Central memory CD8-positive, alpha-beta T cell (primary cell): ENCODE measurements at places on chromosomes 5 and 9.

DNA sequence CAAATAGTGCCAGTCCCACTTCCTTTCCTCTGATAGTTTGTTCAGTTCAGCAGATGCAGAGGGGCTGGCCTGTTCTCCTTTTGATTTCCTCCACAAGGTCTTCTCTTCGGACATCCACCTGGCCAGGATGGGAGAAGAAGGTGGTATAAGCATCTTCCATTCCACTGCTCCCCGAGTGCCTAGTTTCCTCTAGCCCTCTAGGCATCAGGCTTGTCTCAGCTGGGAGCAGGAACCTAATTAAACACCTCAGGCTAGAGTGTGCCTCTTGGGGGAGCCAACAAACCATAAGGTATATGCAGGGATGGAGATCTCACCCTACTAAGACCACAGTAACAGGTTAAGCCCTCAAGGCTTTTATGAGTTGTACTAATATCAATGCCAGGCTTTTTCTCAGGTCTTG lies 835 bp upstream of the DND1 start:
- H3K36me3 ChIP-seq = peaks cover 34% of the 10 kb centered on the region
- no peaks in the 10 kb centered on the region for H3K4me1 ChIP-seq
- no peak overlapping the region for H3K27ac ChIP-seq
- DNase-seq = no peak

GRCh38 chr5:138096363-138096762 lies 12.5 kb downstream of the WNT8A start:
- no peak overlapping the region for H3K4me3 ChIP-seq
- no peaks in the 10 kb centered on the region for H3K4me1 ChIP-seq

GRCh38 chr9:32350682-32351081 lies 33.8 kb upstream of the ACO1 start:
- H3K27me3 ChIP-seq = no peaks in the 10 kb centered on the region
- no peak overlapping the region for H3K4me3 ChIP-seq
- no peaks in the 10 kb centered on the region for H3K4me1 ChIP-seq
- H3K27ac ChIP-seq = no peak overlapping the region
- no peaks in the 10 kb centered on the region for H3K36me3 ChIP-seq
- DNase-seq = no peak

DNA sequence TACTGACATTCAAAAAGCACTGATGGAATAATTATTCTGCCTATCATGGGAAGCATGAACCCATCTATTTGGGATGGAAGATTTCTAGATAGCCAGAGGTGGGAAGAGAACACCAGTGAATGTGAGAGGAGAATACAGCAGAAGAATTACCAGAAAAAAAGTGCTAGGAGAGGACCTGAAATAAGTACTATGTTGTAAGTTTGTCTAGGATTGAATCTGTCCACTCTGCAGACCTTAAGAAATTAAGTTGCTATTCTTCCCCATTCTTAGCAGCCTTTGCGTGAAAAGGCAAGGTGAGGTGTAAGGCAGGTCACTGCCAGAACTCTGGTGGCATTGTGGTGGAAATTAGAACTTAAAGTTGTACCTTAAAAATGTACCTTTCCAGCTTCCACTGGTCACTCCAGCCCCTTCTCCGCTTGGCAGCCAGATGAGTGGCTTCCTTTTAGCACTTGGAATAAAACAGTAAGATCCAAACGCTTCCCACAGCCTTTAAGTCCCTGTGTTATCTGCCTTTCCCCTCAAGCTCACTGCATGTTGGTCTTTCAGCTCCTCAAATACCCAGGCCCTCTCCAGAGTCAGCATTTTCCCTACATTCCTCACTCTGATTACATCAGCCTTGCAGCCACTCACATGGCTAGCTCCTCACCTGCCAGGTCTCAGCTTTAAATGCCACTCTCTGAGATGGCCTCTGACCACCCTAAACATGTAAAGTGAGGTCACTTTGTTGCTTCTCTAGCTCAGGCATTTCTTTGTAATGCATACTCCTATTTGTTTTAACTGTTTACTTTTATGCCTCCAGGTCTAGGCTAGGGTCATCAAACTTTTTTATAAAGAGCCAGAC lies 253.0 kb downstream of the EPB41L4A start:
- no peaks in the 10 kb centered on the region for H3K27me3 ChIP-seq
- peaks cover 43% of the 10 kb centered on the region for H3K36me3 ChIP-seq
- no peak overlapping the region for H3K27ac ChIP-seq
- DNase-seq = no peak

DNA sequence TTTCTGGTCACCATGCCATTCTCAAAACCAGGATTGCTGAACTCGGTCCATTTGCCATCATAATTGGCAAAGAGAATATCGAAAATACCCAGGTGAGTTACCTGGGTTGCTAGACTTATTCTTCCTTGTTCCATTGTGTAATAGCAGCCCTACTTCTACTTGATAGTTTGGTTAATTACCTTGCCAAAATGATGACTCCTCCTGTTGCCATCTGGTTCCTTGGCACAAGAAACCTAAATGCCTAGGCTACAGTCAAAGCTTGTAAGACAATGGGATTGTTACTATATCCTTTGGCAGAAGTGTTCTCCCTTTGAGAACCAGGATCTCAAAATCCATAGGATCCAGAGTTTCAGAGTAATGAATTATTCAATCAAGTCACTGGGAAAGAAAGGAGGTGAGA lies 373.2 kb upstream of the ACTBL2 start:
- H3K4me1 ChIP-seq = no peaks in the 10 kb centered on the region
- H3K4me3 ChIP-seq = no peak overlapping the region
- no peak for DNase-seq
- no peak overlapping the region for H3K27ac ChIP-seq
- H3K27me3 ChIP-seq = no peaks in the 10 kb centered on the region
- no peaks in the 10 kb centered on the region for H3K36me3 ChIP-seq

DNA sequence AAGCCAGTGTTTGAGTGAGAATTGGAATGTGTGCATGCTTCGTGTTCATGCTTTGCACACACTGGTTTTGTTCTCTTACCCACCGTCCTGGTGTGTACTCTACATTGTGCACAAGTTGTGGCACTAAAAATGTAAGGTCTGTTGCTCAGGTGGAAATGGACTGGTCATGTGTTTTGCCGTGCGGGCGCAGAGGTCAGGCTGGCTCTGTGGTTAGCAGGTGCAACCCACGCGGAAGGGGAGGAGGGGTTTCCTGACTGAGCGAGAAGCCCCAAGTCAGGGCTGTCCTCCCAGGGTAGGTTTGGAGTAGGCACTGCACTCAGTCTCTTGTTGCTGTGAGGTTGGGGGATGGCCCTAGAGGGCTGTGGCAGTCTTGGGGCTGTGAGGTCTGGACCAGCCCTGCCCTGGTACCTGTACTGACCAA lies 86.6 kb downstream of the EHMT1 start:
- peaks cover 58% of the 10 kb centered on the region for H3K4me1 ChIP-seq
- no peaks in the 10 kb centered on the region for H3K36me3 ChIP-seq
- peak overlapping the region; percentile 68 for H3K4me3 ChIP-seq
- H3K27ac ChIP-seq = peak overlapping the region; percentile 67
- no peaks in the 10 kb centered on the region for H3K27me3 ChIP-seq
- DNase-seq = no peak

GRCh38 chr5:160221082-160221481 lies 8.2 kb upstream of the FABP6 start:
- H3K4me1 ChIP-seq = no peaks in the 10 kb centered on the region
- peaks cover 21% of the 10 kb centered on the region for H3K27me3 ChIP-seq
- no peak for DNase-seq

- no peak for DNase-seq
- H3K27ac ChIP-seq = no peak overlapping the region
- no peaks in the 10 kb centered on the region for H3K27me3 ChIP-seq
- peaks cover 8% of the 10 kb centered on the region for H3K4me1 ChIP-seq
Measured at GRCh38 chr5:149374303-149374702, 4.8 kb downstream of the IL17B start.

DNA sequence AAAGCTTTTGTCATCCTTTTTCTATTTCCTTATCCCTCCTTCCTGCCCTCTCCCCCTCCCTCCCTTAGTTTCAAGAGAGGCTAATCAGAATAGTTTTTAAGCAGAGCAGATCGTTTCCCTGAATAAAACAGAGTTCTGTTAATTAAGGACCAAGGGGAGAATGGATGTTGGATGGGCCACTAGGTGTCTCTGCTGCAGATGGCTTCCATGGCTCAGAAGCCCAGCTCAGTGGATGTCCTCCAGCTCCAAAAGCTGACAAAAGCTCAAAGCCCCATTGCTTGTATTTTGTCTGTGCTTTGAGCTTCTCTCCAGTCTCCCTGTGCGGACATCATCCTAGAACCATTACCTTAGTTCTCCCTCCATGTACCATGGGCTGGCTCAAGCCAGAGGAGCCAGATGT lies 21.0 kb upstream of the NPR3 start:
- no peak overlapping the region for H3K27ac ChIP-seq
- peaks cover 27% of the 10 kb centered on the region for H3K27me3 ChIP-seq
- no peaks in the 10 kb centered on the region for H3K36me3 ChIP-seq
- H3K4me3 ChIP-seq = no peak overlapping the region

DNA sequence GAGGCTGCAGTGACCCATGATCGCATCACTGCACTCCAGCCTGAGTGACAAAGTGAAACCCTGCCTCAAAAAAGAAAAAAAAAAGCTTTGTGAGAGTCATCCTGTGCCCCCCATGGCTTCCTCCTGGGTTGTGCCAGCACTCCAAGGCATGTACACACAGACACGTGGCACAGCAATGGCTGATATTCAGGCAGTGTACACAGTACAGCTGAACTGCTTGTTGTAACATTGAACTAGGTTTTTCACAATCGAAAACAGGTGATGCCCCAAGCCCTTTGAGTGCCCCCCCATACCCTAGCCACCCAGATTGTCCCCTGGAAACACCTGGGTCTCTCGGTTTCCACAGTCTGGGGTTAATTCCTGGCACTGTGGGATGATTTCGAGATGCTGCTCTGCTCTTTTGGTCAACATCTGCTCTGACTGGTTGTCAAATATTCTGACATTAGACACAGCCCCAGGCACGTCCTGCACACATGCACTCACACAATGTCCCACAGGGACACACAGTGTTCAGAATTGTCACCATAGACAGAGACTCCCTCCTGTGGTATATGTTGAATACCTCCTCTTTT lies 9.2 kb downstream of the SPINK4 start:
- peak overlapping the region; percentile 0 for H3K27ac ChIP-seq
- no peak for DNase-seq
- no peaks in the 10 kb centered on the region for H3K4me1 ChIP-seq
- no peak overlapping the region for H3K4me3 ChIP-seq
- peaks cover 16% of the 10 kb centered on the region for H3K36me3 ChIP-seq

DNA sequence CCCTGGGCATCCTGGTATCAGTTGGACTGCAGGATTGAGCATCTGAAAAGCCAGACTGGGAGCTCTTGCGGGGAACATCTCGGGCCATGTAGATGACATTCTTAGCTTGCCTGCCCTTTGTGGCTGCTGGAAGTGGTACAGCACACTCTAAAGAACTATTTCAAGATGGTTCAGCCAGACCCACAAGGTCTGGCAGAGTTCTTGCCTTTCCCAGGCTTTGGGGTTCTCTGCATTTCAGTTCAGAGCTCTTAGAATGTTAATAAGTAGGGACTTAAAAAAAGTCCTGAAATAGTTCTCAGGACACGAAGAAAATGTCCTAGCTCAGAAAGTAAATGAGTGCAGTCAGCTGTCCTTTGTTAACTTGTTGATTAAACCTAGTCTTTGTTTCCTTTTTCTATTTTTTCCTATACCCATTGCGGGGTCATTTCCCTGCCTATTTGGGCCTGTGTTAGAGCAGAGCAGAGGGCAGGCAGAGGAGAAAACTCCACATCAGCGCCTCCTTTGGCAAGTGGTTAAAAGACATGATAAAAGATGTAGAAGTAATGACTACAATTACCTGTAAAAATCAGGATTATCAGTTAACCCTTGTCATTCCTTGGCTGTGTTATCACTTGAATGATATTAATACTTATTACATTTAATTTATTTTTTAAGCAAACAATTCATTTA lies 291.5 kb downstream of the ZSWIM6 start:
- H3K4me3 ChIP-seq = no peak overlapping the region
- no peaks in the 10 kb centered on the region for H3K4me1 ChIP-seq
- DNase-seq = no peak
- H3K27me3 ChIP-seq = peaks cover 68% of the 10 kb centered on the region
- no peaks in the 10 kb centered on the region for H3K36me3 ChIP-seq

DNA sequence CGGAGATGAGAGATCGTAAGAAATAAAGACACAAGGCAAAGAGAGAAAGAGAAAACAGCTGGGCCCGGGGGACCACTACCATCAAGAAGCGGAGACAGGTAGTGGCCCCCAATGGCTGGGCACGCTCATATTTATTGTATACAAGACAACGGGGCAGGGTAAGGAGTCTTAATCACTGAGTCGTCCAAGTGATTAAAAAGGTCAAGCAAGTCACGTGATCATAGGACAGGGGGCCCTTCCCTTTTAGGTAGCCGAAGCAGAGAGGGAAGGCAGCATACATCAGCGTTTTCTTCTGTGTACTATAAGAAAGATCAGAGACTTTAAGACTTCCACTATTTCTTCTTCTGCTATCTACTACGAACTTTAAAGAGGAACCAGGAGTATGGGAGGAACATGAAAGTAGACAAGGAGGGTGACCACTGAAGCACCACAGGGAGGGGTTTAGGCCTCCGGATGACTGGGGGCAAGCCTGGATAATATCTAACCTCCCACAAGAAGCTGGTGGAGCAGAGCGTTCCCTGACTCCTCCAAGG lies 24.6 kb upstream of the QSOX2 start:
- peaks cover 2% of the 10 kb centered on the region for H3K27me3 ChIP-seq
- no peak overlapping the region for H3K27ac ChIP-seq

DNA sequence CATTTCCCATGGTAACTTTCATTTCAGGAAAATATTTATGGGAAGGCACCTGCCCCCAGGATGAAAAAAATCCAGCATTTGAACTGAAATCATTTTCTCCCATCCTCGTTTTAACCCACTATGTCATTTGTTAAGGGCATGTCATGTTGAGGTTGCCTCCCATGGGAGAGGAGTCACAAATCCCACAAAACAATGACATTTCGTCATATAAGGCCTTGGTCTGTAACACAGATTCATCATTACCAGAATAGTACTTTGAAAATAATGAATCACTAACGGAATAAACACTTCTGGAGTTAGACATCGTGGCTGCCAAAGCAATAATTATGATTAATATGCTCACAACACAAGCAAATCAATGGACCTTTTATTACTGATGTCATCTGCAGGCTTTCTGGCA lies 274.1 kb downstream of the NDUFS4 start:
- H3K27me3 ChIP-seq = no peaks in the 10 kb centered on the region
- H3K27ac ChIP-seq = no peak overlapping the region
- H3K36me3 ChIP-seq = no peaks in the 10 kb centered on the region
- DNase-seq = no peak

DNA sequence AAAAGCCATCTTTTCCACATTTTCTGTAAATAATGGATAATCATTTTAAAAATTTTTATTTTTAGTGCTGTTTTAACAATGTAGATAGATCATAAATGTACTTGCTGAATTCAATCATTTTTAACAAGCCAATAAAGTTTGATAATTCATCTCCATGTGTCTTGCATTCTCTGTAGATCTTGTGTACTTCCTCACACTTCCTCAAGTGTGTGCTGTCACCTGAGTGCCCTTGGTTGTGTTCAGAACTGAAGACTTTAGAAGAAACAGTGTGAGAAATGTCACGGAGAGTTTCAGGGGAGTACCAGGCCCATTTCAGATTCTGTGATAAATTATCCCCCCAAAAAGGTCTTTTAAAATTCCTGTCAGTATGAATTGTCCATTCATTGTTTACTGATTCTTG lies 146.0 kb downstream of the NTRK2 start:
- no peaks in the 10 kb centered on the region for H3K36me3 ChIP-seq
- H3K27ac ChIP-seq = no peak overlapping the region
- peaks cover 33% of the 10 kb centered on the region for H3K27me3 ChIP-seq
- DNase-seq = no peak

GRCh38 chr5:130549884-130550561 lies 615.0 kb downstream of the HINT1 start:
- no peak overlapping the region for H3K4me3 ChIP-seq
- no peaks in the 10 kb centered on the region for H3K4me1 ChIP-seq
- no peaks in the 10 kb centered on the region for H3K36me3 ChIP-seq
- H3K27ac ChIP-seq = no peak overlapping the region
